ENCODE measurements at places on chromosomes 5 and 9.

GRCh38 chr5:111134864-111135263 lies 42.7 kb downstream of the WDR36 start:
- DNase-seq, result no peak

DNA sequence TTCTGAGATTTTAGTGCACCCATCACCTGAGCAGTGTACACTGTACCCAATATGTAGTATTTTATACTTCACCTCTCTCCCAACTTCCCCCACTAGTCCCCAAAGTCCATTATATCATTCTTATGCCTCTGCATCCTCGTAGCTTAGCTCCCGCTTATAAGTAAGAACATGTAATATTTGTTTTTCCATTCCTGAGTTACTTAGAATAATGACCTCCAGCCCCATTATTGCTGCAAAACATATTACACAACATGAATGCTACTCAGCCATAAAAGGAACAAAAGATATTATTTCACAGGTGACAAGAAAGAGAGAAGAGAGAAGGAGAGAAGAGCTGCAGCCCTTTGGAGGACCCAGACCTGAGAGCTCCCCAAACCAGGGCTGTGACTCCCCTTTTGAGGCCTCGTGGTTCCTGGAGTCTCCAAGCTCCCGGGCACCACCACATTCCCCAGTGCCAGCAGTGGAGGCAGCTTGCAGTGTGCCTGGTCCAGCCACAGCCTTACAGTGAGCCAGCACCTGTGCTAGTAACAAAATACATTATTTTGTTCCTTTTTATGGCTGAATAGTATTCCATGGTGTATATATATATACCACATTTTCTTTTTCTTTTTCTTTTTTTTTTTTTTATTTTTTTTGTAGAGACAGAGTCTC lies 194.5 kb upstream of the DAB2 start:
- no peak for DNase-seq

DNA sequence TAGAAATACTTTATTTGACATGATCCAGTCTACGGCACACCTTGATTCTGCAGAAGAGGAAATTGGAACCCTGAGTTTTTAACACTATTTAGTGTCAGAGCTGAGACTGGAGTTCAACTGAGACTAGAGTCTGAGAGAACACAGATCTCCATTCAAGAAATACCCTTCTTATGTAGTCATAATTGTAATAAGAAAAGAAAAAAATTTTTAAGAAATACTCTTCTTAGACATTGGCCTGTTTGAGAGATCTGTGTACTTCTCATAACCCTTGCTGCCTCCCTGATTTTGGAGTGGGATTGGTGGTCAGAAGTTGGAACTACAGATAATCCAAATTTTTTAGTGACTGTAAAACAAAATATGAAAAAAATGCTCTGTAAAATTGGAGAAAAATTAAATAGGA lies 253.4 kb downstream of the ARRDC3 start:
- no peak for DNase-seq

GRCh38 chr5:158458086-158458485 lies 599.1 kb upstream of the CLINT1 start:
- no peak for DNase-seq

GRCh38 chr5:118776755-118777154 lies 211.6 kb downstream of the DTWD2 start:
- DNase-seq, result no peak

- no peak for DNase-seq
Observed at GRCh38 chr5:103385722-103386121, 127.2 kb downstream of the MACIR start.

DNA sequence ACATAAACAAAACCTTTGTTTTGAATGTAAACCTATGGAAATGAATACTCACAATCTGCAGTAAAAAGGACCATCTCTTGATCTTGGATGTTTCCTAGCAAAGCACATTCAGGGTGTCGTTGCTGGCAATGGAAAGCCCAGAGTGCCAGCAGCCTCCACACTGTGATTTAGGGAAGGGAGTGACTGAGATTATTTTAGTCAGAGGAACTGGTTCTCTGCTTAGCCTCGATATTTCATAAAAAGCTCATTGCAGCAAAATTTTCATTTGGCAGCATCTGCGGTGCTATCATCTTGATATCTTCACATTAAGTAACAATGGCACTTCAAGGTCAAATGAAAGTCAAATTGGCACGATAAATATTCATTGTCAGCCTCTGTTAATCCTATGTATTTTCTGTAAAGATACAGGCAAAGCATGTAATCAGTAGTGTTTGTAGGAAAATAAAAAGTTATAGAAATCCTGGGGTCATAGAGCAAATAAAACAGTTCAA lies 116.0 kb downstream of the MACIR start:
- no peak for DNase-seq

DNA sequence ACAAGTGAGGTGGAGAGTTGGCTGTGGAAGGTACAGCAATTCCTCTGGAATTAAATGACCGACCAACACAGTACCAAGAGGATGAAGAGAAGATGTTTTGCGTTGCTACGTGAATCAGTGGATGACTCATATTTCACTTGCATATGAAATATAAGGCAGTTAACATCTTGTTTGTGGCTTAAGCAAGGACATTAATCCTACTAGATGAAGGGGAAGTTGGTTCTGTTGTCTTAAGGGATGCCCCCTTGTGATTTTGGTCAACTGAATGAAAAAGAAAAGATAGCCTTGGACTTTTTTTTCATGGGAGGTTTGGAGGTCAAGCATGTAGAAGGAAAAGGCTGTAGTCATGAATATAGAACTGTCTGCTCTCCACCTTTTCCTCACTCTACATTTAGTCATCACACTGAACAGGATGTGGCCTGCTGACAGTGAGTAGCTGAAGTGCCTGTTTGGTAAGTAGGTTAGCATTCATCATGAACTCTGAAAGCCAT lies 33.9 kb downstream of the VLDLR start:
- no peak for DNase-seq

DNA sequence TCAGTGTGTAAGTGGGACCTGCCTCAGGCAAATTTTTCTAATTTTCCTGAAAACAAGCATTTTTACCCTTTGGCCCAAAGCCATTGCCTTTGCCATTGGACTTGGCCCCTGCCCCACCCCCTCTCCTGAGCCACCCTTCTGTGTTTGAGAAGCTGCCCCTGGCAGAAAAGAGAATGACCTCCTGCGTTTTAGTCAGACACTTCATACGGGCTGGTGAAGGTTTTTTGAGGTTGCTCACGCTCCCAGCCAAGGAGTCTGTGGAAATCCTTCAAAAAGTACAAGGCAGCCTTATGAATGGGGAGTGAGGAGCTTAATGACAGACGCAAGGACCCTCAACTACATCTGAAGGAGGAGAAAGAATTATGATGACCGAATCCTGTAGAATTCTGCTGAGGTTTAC lies 308.9 kb downstream of the SLIT3 start:
- no peak for DNase-seq

- DNase-seq, result no peak
Observed at GRCh38 chr9:8599937-8600336, 800.4 kb upstream of the DMAC1 start.

GRCh38 chr5:145908206-145908960 lies 28.0 kb upstream of the SH3RF2 start:
- no peak for DNase-seq

GRCh38 chr5:91910655-91911054 lies 527.5 kb upstream of the ARRDC3 start:
- DNase-seq, result no peak

GRCh38 chr9:19174127-19174912 lies 47.0 kb upstream of the PLIN2 start:
- peak; percentile 43 for DNase-seq

DNA sequence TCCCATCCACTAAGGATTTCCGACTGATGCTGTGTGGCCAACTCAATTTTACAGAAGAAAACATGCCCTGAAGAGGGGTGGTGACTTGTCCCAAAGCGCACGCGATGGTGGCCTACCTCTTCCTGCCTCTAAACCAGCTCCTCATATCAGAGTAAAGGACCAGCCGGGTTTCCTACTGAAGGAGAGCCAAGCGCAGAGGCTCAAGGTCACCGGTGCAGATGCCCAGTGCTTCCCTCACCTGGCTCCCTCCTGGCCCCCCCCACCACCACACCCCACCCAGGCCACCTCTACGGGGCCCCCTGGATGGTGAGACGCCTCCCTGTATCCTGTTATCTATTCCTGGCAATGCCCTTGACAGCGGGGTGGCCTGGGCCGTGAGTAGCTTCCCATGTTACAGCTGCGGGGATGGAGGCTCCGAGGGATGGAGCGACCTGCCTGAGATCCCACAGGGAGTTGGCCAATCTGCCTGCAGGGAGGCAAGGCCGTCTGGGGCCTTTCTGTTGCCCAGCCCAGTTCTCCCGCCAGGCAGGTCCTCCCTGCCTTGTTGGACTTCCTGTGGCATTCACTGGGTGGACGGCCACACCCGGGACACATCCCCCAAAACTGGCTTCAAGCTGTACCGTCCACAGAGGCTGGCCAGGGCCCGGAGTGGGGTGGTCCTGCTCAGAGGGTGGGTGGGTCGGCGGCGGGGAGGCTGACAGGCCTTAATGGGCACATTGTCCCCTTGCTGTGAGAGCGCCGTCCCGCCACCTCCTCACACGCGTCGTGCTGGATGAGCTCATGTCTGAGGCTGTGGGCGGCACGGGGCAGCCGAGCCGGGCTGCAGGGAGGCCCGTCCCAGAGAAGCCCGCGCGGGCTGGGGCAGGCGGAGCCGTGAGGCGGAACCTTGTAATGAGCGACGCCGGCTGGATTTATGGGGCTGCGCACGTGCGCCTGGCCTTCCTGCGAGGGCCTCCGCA lies 72.5 kb downstream of the MACROH2A1 start:
- no peak for DNase-seq

DNA sequence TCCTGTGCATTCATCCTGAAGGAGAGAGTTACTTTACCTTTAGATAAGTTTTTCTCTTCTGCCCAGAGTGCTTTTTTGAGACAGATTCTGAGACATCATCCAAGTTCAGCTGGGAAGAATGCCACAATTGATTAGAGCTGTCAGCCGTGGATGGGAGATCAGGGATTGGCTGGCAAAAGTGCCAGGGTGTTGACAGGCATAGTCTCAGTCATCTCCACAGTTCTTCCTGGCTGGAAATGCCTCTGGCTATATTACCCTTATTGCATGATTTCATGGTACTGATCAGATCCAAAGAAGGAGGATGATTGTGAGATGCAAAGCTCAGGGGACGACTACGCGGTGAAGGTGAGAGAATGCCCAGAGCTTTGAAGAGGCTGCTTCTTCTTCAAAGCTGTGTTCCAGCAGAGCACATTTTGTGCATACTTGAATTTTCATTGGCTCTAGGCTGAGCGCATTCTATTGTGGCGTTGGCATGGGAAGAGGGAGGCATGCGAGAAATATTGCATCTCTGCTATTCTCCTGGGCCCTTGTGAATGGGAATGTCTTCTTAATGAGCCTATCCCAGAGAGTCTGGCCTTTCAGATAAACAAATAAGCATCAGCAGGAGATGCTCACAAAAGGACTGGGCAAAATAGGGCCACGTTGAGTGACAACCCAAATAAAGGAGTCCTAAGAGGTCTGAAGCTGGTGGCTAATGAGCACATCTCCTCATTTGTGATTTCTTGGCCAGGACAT lies 82.1 kb downstream of the GRIA1 start:
- no peak for DNase-seq

DNA sequence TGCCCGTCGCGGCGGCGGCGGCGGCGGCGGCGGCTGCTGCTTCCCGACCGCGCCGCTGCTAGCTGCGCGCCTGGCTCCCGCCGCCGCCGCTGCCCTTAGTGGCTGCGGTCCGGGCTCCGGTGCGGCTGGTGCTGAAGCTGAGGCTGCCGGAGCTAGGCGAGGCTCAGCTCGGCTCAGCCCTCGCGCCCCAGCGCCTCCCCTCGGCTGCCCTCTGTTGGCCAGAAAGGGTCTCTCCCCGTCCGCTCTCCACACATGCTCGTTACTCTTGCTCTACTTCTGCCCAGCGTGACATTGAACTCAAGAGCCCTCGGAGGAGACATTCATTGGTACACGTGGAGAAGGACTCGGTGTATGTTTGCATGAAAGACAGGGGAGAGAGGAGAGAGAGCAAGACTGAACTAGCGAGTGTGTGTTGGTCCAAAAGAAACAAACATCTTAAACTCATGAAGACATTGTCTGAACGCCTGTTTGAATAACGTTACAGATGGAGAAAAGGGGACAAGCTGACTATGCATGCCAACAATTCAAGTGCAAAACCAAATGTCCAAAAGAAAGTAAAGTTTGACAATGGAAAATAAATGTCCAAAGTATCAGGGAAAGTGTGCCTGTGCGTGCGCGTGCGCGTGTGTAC lies at the start of gene HCN1:
TSS of gene HCN1 (minus strand) at position 175 of the 631 bp plus-strand sequence.
- no peak for DNase-seq

DNA sequence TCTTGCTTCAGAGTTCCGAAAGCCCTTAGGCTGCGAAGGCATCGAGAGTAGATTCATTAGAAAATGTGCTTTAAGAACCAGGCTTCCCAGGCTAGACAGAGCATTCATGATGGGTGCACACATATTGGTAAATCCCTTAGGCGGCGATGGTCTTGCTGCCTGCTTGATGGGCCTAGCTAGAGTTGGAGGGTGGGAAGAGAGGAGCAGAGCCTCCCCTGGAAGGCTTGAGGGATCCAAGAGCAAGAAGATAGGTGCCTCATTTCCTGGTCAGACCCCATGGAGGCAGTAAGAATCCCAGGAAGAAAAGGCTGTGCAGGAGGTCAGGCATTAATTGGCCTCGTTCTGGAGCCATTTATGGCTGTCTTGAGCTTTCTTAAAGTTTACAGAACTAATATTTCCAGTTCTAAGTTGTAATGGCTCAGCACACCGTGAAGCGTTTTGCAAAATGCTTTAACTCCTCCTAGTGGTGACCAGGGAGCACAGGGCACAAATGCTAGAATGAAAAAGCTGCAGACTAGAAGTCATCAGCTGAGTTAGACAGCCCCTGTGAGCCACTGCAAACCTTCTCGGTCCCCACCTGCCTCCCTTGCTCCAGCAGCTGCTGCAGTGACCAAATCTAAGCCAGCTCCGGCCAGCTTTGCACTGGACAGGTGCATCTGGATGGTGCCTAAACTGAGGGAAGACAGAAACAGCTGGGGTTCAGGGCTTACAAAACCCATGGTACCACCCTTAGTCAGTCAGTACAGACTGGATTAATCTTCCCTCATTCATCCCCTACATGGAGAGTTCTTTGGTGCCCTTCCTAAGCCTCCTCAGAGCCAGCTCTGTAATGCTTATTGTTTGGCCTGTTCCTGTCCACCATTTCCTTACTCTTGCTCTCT lies 14.7 kb downstream of the SLC45A2 start:
- peak; percentile 44 for DNase-seq

GRCh38 chr9:104386013-104386412 lies 118.0 kb upstream of the OR13F1 start:
- DNase-seq, result no peak

DNA sequence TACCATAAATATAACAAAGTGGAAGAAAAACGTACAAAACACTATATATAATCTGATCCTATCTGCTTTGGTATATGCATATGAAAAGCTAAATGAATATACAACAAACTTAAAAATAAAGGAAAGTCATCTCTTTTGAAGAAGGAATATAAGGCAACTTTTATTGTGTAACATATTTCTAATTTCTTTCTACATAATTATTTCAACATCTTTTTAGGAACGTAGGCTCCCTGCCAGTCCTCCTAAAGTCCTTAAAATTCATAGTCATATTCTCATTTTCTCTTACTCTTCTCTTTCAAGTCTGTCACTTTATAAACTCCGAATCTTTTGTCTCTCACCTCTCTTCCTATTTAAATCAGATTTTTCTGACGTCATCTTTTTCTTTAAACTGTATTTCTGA lies 9.6 kb downstream of the DEPDC1B start:
- no peak for DNase-seq
